Stimulated activated CD8-positive, alpha-beta memory T cell treated with anti-CD3 and anti-CD28 coated beads, Interleukin-7, amount 100 ng/mL, for 48 hours (primary cell): ENCODE measurements at places on chromosomes 3 and 15.

DNA sequence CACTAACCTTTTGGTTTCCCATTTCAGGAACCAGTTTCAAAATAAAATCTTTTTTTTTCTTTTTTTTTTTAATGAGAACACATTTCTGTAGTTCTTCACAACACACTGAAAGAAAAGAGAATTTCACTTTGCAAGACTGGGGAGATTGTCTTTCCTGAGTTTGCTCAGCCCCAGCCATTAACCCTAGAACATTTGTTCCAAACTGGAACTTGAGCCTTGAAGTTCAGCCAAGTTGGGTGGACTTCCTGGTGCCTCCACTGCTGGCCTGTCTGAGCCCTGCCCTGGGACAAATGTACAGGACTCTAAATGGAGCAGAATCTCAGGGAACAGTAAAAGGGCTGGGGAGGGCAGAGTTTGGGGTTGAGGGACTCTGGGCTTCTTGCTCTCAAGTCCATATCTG lies 196.4 kb upstream of the LPP start:
- no peak for DNase-seq

DNA sequence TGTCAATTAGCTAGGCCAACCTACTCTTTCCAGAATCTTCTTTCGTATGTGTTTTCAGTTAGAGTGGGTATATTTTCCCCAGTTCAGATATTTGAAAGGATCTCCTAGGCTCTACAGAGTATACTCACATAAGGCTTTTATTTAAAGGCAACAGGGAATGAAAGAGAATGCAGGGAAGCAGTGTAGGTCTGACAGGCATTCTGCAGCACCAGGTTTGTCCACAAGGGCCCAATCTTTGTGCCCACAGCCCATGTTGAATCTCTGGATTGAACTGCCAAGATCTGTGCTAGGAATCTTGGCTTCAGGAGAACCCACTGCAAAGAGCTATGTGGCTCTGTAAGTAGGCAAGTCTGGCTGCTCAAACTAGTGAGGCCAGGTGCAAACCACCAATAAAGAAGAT lies 24.2 kb upstream of the GALNT15 start:
- no peak for DNase-seq

- no peak for DNase-seq
Measured at GRCh38 chr15:71103102-71103676, 12.1 kb upstream of the THSD4 start.

- no peak for DNase-seq
Measured at GRCh38 chr15:61132211-61132610, 96.9 kb downstream of the RORA start.

GRCh38 chr15:90970274-90970673 lies 15.6 kb downstream of the RCCD1 start:
- DNase-seq = no peak

GRCh38 chr15:78321786-78322185 lies 18.4 kb upstream of the CRABP1 start:
- DNase-seq = no peak

DNA sequence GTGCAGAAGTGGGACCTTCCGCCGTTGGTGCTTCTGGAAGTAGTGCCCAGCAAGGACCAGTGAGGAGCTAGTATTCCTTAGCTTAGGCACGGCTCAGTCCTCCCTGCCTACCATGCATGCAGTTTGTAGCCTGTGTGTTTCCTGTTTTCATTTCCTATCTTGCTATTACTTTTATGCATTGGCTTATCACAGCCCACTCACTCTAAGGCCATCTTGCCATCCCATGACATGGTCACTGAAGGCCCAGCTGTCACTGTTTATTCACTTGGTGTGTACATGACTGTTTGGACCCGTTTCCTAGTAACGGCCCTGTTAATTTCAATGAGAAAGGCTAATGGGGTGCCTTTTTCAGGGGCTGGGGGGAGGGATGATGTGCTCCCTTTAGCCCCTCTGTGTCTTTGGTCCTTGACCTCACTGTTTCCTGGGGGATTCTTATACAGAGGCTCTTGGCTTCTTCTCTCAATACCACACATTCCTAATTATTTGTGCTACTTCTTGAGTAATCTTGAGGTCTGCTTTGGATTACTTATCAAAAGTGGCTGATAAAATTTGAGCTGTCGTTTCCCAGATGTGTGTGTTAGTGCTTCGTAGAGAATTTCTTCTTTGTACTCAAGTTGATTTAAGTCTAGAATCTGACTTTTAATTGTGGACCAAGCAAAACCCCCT lies 24.5 kb upstream of the TRAK1 start:
- no peak for DNase-seq

DNA sequence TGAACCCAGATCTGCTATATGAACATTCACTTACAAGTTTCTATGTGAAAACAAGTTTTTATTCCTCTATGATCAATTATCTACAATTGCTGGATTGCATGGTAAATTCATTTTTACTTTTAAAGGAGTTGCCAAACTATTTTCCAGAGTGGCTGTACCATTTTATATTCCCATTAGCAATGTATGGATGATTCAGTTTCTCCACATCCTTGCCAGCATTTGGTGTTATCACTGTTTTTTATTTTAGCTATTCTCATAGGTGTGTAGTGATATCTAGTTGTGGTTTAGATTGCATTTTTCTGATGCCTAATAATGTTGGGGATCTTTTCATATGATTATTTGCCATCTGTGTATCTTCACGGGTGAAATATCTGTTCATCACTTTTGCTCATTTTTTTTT lies 78.3 kb downstream of the APBA2 start:
- no peak for DNase-seq

DNA sequence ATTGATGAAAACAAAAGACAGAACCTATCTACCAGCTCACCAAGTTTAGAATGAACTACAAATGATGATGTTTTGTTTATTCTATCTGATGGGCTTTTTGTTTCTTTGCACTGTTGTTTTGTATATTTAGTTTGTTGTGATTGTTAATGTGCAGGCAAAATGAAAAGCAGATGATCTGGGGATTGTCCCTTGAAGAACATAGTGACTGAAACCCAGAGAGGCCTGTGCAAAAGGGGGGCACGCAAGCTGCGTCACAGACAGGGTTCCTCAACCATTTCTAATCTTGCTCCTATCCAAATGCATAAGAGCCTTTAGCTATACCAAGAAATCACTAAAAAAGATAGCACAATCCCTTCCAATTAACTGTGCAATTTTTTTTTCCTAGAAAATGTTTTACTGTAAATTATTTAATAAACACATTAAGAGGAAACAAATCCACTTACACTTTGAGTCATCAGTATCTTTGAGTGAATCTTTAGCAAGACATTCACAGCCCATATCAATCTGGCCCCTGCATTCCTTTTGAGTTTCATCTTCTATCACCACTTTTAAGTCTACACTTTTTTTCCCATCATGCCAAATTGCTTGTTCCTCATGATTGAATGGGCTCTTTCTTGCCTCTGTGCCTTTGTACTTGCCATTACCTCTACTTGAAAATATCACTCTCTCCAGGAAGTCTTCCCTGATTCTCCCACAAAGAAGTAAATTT lies 220.3 kb downstream of the ATP8B4 start:
- no peak for DNase-seq

- DNase-seq = no peak
Measured at GRCh38 chr15:88204584-88204983, 52.0 kb downstream of the NTRK3 start.

GRCh38 chr3:62558549-62559112 lies 185.3 kb upstream of the FEZF2 start:
- no peak for DNase-seq

DNA sequence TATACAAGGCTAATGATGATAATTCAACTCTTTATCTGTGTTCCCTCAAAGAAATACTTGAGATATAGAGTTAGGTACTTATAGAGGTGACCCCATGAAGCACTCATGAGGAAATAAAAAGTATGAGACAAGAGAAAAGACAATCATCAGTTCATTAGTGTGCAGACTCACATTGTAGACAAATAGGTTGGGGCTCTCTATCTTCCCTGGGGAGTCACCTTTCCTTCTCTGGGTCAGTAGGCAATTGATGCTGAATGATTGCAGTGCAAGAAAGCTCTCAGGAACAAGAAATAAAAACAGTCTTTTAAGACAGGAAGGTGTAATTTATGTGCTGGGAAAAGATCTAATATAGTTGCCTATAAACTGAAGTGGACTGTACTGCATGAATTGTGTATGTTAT lies 1357.6 kb upstream of the EPHA6 start:
- DNase-seq = no peak

GRCh38 chr3:48855681-48856447 lies 8.2 kb upstream of the PRKAR2A start:
- no peak for DNase-seq

- no peak for DNase-seq
Measured at GRCh38 chr3:99236576-99236975, 335.1 kb upstream of the DCBLD2 start.

- no peak for DNase-seq
Measured at GRCh38 chr3:108006077-108006771, 84.6 kb downstream of the CD47 start.

GRCh38 chr3:165852191-165852590 lies 15.0 kb upstream of the BCHE start:
- no peak for DNase-seq

GRCh38 chr3:172313671-172314070 lies 134.6 kb downstream of the GHSR start:
- no peak for DNase-seq

DNA sequence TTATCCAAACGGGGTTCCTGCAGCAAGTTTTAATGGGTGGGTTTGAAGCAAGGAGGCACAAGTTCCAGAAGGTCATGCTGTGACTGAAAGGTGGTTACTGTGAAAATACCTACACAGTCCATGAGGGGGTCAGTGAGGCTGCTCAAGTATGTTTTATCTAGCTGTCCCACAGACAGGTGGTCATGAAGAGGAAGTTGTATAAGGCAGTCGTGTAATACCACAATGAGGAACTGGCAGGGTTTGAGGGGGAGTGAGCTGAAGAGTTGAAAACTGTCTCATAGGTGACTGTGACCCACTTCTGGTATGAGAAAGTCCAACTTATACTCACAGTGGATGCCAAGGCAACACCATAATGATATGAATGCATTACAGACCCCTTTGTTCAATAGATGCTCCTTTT lies 856.8 kb downstream of the OTOL1 start:
- no peak for DNase-seq

DNA sequence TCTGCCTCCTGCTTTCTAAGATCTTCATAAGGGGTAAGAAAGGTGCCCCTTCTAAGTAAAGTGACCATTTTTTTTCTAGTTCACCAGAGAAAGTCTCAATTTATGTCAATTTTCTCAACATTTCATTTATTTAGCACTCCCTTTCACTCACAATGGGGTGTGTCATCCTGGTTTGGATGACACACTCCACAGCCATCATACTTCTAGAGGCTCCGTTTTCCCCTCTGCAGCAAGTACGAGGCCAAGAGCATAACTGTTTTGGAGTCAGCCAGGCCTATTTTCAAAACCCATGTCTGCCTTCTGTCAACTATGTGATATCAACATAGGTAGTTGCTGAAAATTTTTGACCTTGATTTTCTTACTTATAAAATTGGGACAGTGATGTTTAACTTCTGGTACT lies 703.2 kb downstream of the NLGN1 start:
- no peak for DNase-seq

DNA sequence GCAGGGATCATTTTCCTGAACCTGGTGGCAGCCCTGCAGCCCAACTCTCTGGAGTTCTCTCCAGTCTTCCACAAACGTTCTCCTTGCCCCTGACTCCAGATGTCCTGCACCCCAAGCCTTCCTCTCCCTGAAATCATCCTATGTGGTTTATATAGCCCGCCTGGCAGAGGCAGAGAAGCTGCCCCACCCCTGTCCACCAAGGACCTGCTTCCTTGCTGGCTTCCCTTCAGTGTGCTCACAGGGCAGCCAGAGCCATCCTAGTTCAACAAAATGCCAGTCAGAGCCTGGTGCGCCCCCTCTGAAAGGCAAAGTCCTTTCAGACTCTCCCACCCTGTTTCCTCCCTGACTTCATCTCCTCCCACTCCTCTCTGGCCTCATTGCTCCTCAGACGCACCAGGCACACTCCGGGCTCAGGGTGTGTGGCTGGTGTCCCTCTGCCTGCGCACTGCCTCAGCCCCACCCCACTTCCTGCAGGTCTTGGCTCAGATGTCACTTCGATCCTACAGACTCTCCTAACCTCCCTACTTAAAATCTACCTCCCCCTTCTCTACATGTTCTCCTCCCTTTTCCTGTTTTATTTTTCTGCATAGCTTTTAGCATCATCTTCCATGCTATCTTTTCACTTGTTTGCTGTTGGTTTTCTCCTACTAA lies 5.9 kb downstream of the KBTBD13 start:
- no peak for DNase-seq

GRCh38 chr3:187685948-187686347 lies 15.8 kb upstream of the SST start:
- no peak for DNase-seq

DNA sequence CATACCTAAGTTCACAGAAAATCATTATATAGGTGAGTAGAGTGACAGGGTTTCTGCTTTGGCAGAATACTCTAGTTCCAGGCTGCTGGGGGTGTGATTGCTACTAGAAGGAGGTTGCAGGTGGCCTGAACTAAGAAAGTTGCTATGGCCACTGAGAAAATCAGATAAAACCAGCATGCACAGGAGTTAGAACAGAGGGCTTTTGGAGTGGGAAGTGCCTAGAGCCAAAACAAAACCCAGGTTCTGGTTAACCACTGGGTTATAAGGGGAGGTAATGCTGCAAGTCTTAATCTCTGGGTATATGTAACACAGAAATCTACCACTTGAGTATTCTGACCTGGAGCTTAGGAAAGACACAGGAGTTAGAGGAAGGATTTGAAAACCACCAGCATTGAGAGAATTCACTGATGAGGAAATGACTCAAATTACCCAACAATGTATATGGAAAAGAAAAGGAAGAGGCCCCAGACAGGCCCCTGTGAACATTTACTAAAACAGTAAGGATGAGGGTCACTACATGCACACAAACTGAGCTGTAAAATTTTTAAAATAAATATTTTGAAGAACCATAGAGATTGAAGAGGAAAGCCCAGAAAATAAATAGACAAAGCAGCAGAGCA lies 60.0 kb downstream of the PLOD2 start:
- DNase-seq = no peak

- no peak for DNase-seq
Measured at GRCh38 chr3:78015856-78016255, 976.0 kb downstream of the ROBO2 start.

DNA sequence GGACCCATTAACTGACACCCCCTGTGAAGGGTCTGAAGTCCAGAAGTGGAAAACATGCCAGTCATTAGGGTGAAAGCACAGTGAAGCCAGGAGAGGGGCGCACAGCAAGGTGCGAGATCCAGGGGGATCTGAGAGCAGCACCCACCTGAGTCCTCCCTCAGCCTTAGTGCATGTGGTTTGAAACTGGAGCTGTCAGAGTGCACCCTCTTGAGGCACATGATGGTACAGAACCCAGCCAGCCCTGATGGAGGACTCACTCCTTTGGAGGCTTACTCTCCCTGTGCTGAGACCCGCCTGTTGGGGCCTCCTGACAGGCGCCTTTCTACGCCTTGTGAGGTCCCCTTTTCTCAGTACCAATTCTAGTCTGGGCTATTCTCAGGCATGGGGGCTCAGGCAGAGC lies 77.8 kb downstream of the IL20RB start:
- DNase-seq = no peak

- DNase-seq = no peak
Measured at GRCh38 chr3:146780251-146780650, 175.1 kb upstream of the PLSCR5 start.

- DNase-seq = no peak
Measured at GRCh38 chr15:73485372-73485771, 42.4 kb downstream of the REC114 start.

- no peak for DNase-seq
Measured at GRCh38 chr3:149783576-149783975, 8.8 kb downstream of the ANKUB1 start.

GRCh38 chr3:56700151-56700550 lies 17.1 kb upstream of the TASOR start:
- DNase-seq = no peak
